HFFc6 (cell line): ENCODE measurements at places on chromosomes 16 and 17. TPM values are rescaled to one million over a fixed set of nuclear protein-coding genes. Genes with fewer than 3 reads are reported as not detected.

Gene ZNF750
- total RNA-seq: not detected in 3 replicates

DNA sequence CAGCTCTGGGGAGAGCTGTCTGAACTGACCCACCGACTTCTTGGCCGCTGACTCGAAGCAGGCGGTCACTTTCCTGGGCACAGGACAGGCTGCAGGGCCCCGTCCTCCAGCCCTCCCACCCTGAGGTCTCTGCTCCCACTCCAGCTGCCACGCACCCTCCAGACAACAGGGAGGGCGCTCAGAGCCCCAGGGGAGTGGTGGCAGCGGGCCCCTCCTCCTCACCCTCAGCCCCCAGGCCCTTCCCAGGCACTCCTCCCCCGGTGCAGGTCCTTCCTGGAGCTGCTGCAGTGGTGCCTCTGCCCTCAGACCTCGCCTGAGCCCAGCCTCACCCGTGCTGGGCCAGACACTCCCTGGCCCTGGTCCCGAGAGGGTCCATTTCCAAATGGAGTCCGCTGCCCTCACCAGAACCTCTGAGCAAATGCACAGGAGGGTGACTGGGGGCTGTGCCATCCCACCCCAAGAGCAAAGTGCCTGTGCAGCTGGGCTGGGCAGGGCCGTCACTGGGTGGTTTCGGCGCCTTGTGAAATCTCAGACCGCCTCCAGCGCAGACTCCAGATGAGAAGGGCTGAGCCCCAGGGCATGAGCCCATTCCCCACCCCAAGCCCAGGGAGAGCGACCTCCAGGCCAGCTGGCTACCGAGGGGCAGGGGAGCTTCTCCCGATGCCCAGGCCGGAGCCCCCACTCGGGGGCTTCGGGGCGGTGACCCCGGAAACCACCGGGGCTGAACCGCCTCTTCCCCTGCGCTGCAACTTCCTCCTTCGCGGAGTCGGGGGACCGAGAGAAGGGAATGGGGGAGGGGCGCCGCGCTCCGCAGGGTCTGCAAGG is 717 bp downstream of the CYBA start:
- no peaks in the 10 kb centered on the region for H3K27me3 ChIP-seq
- no peak overlapping the region for H3K27ac ChIP-seq
- DNase-seq: no peak
- H3K4me1 ChIP-seq: no peaks in the 10 kb centered on the region
- peak overlapping the region; percentile 85 for H3K4me3 ChIP-seq

Gene ZSWIM7
- 17.7 and 18.9 TPM in 2 replicates for total RNA-seq

- peaks cover 27% of the 10 kb centered on the region for H3K27me3 ChIP-seq
- DNase-seq: no peak
- no peak overlapping the region for H3K27ac ChIP-seq
- H3K4me1 ChIP-seq: no peaks in the 10 kb centered on the region
These were observed 10.5 kb upstream of the CCDC182 start for GRCh38 chr17:57755480-57756070.

GRCh38 chr17:286571-286970 is 66.0 kb downstream of the RPH3AL start:
- no peak overlapping the region for H3K27ac ChIP-seq
- H3K36me3 ChIP-seq: peaks cover 5% of the 10 kb centered on the region; the same call in 1 of the 2 replicates
- H3K4me3 ChIP-seq: no peak overlapping the region
- no peak for DNase-seq

GRCh38 chr16:23520500-23520899 is 10.2 kb upstream of the GGA2 start:
- no peak overlapping the region for H3K27ac ChIP-seq
- peaks cover 36% of the 10 kb centered on the region for H3K36me3 ChIP-seq
- H3K4me3 ChIP-seq: no peak overlapping the region
- no peaks in the 10 kb centered on the region for H3K4me1 ChIP-seq

Gene KRTAP4-6
- not detected in 3 replicates for total RNA-seq

DNA sequence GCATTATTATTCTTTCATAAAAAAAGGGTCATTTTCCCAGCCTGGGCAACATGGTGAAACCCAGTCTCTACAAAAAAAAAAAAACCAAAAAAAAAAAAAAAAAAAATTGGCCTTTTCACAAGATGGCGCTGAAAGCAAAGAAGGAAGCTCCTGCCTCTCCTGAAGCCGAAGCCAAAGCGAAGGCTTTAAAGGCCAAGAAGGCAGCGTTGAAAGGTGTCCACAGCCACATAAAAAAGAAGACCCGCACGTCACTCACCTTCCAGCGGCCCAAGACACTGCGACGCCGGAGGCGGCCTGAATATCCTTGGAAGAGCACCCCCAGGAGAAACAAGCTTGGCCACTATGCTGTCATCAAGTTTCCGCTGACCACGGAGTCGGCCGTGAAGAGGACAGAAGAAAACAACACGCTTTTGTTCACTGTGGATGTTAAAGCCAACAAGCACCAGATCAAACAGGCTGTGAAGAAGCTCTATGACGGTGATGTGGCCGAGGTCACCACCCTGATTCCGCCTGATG is 4.9 kb upstream of the PGAP6 start:
- no peaks in the 10 kb centered on the region for H3K36me3 ChIP-seq
- peaks cover 15% of the 10 kb centered on the region for H3K4me1 ChIP-seq
- no peak for DNase-seq
- no peak overlapping the region for H3K4me3 ChIP-seq
- H3K27ac ChIP-seq: no peak overlapping the region
- H3K27me3 ChIP-seq: no peaks in the 10 kb centered on the region

DNA sequence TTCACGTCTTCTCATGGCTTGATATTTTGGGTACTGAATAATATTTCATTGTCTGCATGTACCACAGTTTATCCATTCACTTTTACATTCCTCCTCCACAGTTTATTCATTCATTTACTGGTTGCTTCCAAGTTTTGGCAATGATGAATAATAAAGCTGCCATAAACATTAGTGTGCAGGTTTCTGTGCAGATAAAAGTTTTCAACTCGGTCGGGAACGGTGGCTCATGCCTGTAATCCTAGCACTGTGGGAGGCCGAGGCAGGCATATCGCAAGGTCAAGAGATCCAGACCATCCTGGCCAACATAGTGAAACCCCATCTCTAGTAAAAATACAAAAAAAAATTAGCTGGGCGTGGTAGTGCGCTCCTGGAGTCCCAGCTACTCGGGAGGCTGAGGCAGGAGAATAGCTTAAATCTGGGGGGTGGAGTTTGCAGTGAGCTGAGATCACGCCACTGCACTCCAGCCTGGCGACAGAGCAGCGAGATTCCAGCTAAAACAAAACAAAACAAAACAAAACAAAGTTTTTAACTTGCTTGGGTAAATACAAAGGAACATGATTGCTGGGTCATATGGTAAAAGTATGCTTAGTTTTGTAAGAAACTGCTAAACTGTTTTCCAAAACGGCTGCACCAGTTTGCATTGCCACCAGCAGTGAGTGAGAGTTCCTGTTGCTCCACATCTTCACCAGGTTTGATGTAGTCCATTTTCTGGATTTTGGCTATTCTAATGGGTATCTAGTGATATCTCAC is 89.5 kb downstream of the WWP2 start:
- H3K36me3 ChIP-seq: peaks cover 9% of the 10 kb centered on the region
- H3K27me3 ChIP-seq: no peaks in the 10 kb centered on the region; the same call in 1 of the 2 replicates
- no peak for DNase-seq
- peaks cover 49% of the 10 kb centered on the region for H3K4me1 ChIP-seq
- H3K27ac ChIP-seq: 0 out of 2 replicates have a peak overlapping the region, but pooled peaks have one; percentile 3

Gene PYY
- total RNA-seq: not detected in 3 replicates

Gene SCNN1G
- total RNA-seq: not detected in 3 replicates

Gene PIK3R5
- not detected in 3 replicates for total RNA-seq

DNA sequence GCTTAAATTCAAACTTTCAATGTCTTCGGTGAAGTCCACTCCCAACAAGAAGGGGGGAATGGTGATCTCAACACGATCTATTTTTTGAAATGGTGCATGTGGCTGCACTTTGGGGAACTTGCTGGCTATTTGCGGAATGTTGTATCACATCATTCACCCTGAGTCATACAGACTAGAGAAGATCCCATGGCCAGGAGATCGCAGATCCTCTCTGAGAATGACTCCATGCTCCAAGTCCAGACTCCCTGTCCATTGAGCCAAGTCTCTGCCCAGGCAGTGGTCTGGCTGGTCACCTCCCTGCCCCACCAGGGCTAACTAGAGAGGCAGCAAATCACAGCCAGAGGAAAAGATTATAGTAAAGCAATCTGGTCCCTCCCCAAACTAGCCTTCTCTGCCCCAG is 120.6 kb downstream of the XYLT1 start:
- H3K36me3 ChIP-seq: no peaks in the 10 kb centered on the region; the same call in 1 of the 2 replicates
- H3K27ac ChIP-seq: peak overlapping the region; percentile 67
- no peaks in the 10 kb centered on the region for H3K27me3 ChIP-seq
- peak; percentile 52 for DNase-seq

Gene KRTAP4-4
- total RNA-seq: not detected in 3 replicates

DNA sequence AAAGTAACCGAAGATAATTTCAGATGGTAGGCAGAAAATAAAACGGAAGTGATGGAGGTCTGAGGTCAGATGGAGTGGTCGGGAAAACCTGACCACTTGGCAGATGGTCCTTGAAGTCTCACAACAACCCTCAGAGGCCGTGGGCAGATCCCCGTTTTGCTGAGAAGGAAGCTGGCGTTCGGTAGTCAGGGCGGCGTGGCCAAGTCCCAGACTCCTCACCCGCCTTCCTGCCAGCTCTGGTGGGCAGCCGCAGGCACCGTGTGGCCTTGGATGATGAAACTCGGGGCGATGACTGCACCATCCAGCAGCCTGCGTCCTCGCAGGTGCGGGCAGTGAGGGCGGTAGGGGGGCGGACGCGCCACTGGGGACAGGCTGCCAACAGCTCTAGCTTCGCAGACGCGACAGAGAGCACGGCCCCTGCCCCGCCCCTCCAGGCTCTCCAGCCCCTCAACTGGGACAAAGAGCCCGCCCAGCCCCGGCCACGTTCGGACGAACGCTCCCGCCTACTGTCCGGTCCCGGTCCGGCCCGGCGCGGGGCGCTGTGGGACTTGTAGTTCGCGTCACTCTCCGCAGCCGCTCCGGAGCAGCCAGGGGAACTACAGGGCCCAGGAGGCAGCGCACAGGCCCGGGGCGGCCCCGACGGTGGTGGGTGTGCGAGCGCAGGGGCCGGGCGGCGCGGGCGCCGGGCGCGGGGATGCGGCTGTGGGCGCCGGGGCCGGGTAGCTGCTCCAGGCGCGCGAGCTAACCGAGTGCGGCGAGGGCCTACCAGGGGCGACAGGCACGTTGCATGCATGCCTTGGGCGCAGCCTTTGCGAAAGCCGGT is at the start of gene GPT2:
Gene GPT2 (plus strand): TSS at position 673 of the 823 bp plus-strand sequence. CDS start 354 bp downstream, outside the sequence.
- peak within 1 kb of the TSS; percentile 57 for H3K27ac ChIP-seq
- peak within 1 kb of the TSS; percentile 86 for H3K4me3 ChIP-seq
- H3K4me1 ChIP-seq: peaks cover 17% of the 10 kb centered on the region
- peak; percentile 92 for DNase-seq
- H3K27me3 ChIP-seq: peaks cover 6% of the 10 kb centered on the region

DNA sequence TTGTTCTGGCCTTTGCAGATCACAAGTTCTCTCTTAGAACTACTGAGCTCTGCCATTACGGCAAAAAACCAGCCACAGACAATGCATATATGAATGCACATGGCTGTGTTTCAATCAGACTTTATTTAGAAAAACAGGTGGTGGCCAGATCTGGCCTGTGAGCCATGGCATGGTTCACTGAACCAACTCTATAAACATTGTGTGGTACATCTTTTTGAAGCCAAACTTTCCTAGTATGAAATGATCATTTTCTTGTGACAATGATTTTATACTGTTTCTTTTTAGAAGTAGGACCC is 65.9 kb upstream of the AMZ2 start:
- DNase-seq: no peak
- no peaks in the 10 kb centered on the region; the same call in 1 of the 2 replicates for H3K4me1 ChIP-seq
- peaks cover 5% of the 10 kb centered on the region for H3K27me3 ChIP-seq
- no peak overlapping the region for H3K27ac ChIP-seq

Gene OMG
- total RNA-seq: not detected in 3 replicates

DNA sequence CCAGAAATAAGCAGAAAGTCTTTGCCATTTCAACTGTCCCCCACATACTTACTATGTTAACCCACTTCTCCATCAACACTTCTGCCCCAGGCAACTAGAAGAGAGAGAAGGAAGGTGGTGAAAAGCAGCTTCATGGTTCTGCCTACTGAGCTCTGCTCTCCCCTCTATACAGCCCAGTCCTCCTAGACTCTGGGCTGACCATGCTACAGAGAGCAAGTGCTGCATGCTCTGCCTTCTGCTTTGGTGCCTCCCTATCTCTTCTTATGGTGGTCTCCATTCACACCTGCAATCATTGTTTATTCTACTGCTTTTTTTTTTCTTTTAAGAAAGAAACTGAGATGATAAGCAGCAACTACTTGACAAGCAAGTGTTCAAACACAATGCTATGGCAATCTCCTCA is 20.3 kb upstream of the CD300E start:
- no peaks in the 10 kb centered on the region for H3K4me1 ChIP-seq
- DNase-seq: no peak
- H3K4me3 ChIP-seq: no peak overlapping the region
- no peaks in the 10 kb centered on the region for H3K36me3 ChIP-seq

Gene KREMEN2
- not detected in 3 replicates for total RNA-seq

DNA sequence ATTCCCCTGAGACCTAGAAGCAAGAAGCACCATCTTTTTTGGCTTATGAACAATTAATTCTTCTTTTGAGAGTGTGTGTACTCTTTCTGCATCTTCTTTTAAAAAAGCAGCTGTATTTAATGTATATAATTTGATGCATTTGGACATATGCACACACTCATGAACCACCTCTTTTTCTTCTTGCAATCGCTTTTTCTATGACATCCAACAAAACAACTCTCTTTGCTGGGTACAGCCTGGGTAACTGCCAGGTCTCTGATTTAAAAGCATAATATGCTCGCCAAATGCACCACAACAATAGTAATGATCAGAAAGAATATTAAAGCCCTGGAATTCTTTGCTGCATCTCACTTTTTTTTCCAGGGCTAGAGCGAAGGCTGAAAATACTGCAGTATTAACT is 97.3 kb downstream of the HAPSTR1 start:
- H3K4me1 ChIP-seq: no peaks in the 10 kb centered on the region
- H3K27me3 ChIP-seq: peaks cover 4% of the 10 kb centered on the region
- DNase-seq: no peak
- H3K27ac ChIP-seq: no peak overlapping the region

- peaks cover 28% of the 10 kb centered on the region for H3K4me1 ChIP-seq
- DNase-seq: no peak
These were observed 149.0 kb upstream of the PLCG2 start for GRCh38 chr16:81629896-81630634.

- no peak overlapping the region for H3K4me3 ChIP-seq
- DNase-seq: peak; percentile 57
- H3K36me3 ChIP-seq: no peaks in the 10 kb centered on the region
- peak overlapping the region; percentile 53 for H3K27ac ChIP-seq
These were observed 27.3 kb upstream of the GSG1L start for GRCh38 chr16:28090646-28091377.

Gene XYLT1
- total RNA-seq: 25.9 to 50.0 TPM (median 29.1 TPM) in 3 replicates

Gene TP53TG3C
- total RNA-seq: not detected in 3 replicates

DNA sequence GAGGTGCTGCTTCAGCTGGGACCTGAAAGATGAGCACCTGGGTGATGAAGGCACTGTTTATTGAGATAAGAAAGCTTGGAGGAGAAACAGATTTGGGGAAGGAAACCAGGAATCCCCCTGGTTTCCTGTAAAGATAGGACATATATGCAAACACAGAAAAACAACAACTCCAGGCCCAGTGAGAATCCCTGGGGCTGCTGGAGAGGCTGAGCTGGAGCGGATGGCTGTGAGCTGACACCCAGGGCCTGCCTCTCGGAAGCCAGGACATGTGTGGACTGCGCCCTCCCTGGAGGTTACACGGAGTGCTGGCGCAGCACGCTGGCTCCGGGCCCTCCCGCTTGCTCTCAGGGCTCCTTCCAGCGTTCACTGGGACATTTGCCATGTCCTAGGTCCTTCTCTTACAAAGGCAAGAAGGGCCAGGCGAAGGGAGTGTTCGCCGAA is 57.5 kb downstream of the CYB5B start:
- peaks cover 88% of the 10 kb centered on the region for H3K4me1 ChIP-seq
- peak overlapping the region; percentile 4; the same call in 1 of the 2 replicates for H3K4me3 ChIP-seq
- H3K27ac ChIP-seq: peak overlapping the region; percentile 80; the same call in 1 of the 2 replicates
- H3K27me3 ChIP-seq: no peaks in the 10 kb centered on the region; the same call in 1 of the 2 replicates
- no peak for DNase-seq
- peaks cover 13% of the 10 kb centered on the region for H3K36me3 ChIP-seq
